PC-3 (cell line): ENCODE measurements at places on chromosomes 12 and 14. TPM values are rescaled to one million over a fixed set of nuclear protein-coding genes. Genes with fewer than 3 reads are reported as not detected.

GRCh38 chr14:67580336-67581171 is 19.5 kb downstream of the PIGH start:
- no peak for DNase-seq

GRCh38 chr14:51597261-51598001 is 54.3 kb upstream of the FRMD6 start:
- no peak for DNase-seq

DNA sequence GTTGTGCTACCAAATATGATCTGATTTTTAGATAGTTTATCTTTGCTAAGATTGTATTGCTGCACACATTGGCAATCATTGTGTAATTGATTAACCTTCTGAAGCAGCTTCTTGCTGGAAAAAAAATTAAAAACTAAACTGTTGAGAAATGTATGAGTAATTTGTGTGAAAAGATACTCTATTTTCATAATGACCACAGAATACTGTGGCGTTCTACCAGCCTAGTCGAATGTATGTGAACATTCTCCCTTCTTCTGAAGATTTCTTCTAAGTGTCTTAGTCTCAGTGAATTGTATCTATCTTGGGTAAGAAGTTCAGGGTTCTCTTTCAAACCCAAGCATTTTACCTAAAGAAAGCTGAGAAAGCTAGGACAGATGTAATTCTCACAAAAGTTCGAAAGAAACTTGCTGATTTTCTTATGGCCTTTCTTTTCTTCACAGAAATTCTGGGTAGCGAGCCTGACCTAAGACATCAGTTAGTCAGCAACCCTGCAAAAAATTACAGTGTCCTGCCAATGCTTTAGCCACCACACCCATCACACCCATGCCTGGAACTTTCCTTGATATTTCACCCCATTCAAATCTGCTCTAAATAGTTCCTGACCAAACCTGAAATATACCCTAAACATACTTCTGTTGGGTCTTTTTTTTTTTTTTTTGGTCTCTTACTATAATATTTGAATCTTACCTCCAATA is 27.1 kb upstream of the C12orf71 start:
- peak; percentile 24 for DNase-seq

Gene CLBA1
- 19.2 and 27.5 TPM in 2 replicates for total RNA-seq

Gene PLA2G1B
- total RNA-seq = not detected in 2 replicates

Gene PPP1R13B
- total RNA-seq = 13.0 and 16.4 TPM in 2 replicates

Gene NR1H4
- not detected in 2 replicates for total RNA-seq

Gene BLTP3B
- 29.0 and 32.0 TPM in 2 replicates for total RNA-seq
